Neural progenitor cell (in vitro differentiated cells): ENCODE measurements at places on chromosomes 3 and 15.
A peak's percentile ranks its signal among the peaks of the same experiment; 100 is the strongest.

DNA sequence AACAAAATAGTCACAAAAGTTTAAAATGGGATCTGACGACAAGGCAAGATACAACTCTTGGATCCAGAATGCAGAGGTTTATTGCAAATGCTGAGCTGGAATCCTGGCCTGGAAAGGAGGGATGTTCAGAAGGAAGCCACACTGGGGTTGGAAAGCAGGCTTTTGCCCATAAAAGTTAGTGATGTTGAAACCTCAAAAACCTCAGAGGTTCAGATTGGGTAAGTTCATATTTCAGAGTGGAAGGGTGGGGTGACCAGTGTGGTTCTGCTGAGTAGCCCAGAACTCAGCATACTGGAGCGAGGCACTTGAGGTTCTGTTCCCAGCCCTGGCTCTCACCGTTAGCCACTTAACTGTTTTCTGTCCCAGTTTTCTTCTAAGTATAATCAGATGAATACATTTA lies 114.0 kb upstream of the OSTN start:
- no peak for DNase-seq

GRCh38 chr3:13890377-13891016 lies 10.6 kb upstream of the WNT7A start:
- DNase-seq = no peak

DNA sequence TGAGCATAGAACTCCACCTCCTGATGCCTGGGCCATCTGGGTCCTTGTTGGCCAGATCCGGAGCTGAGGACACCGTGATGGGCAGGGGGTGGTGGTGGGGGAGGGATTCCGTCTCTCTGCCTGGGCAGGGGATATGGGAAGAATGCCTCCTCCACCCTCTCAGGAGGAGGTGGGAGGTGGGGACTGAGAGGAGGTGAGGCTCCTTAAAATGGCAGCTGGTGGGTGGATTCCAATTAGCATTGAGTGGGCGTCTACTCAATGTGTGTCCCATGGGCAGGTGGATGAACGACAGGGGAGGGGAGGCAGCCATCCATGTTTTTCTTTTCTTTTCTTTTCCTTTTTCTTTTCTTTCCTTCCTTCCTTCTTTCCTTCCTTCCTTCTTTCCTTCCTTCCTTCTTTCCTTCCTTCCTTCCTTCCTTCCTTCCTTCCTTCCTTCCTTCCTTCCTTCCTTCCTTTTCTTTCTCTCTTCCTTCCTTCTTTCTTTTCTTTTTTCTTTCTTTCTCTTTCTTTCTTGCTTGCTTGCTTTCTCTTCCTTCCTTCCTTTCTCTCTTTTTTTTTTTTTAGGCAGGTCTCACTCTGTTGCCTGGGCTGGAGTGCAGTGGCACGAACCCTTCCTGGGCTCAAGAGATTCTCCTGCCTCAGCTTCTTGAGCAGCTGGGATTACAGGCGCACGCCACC lies 5.0 kb downstream of the SLC28A1 start:
- DNase-seq = no peak

DNA sequence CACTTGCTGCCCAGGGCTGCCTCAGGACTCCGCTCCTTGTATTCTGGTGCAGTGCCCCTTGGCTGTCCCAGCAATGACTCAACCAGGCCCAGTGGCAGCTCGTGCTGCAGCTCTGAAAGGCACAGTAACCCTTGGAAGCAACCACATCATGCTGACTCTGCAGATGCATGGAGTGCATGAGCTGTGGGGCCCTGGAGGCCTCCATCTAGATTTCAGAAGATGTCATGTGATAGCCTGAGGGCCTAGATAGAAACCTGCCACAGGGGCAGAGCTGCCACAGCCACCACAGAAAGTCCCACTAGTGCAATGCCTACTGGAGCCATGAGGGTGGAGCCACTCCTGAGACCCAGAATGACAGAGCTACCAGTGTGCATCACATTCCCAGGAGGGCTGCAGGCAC lies 117.1 kb upstream of the SMAD3 start:
- DNase-seq = no peak

DNA sequence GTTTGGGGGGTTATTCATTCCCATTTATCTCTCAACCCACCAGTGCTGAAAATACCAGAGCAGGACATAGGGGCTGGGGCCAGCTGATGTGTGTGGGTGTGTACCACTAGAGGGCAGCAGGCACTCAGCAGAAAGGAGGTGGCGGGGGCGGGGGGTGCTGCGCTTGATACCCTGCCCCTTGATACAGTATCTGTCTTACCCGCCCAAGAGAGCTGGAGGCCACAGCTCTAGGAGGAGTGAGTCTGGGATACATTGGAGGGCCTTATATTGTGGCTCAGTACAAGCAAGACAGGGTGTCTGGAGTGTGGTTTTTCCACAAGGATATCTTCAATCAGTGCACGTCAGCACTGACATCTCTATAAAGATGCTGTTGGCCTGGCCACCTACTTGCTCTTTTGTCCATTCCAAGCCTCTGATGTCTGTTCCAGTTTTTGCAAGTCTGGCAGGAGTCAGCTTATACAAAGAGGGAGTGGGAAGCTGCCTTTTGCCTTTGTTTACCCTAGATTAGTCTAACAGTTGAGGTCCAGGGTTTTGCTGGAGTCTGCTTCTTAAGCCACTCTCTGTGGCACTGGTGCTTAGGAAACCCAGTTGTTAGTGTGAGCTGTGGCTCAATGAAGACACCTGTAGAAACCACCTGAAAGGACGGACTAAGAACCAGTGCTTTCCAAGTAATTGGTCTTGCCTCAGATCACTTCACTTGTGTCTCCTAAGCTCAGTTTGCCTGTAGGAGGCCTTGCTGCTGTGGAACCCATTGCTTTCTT lies 1.5 kb upstream of the RBM15B start:
- DNase-seq = peak; percentile 81
